ENCODE measurements at places on chromosomes 11 and 22.
A peak's percentile ranks its signal among the peaks of the same experiment; 100 is the strongest.

DNA sequence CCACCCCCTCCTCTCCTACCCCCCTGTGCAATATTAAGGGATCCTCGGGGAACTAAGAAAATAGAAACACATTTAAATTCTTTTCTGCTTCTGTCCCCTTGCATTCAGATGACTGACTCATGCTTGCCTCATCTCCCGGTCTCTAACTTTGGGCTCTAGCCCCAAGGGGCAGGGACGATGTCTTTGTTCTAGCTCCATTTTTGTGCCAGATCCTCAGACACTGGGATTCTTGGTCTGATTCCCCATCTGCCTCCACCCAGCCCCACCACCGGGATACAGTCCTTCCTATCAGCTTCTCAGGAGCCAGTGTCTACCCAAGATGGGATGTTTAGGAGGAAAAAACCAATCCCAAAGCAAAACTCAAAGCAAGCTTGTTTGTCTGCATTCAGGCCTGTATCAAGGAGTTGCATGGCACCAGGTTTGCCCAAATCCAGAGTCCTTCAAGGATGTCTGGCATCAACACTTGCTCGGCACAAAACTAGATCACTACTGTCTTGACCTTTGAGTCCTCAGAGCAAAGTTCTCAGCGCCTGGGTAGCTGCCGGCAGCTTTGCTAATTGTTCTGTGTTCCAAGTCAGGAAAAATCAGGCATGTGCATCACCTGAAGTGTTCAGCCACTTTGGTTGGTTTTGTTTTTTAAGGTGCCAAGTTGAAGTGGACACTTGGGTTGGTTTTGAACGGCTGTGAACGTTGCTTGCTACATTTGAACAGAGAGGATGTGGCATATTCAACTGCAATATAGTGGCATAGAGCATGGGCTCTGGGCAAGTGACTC, 212.8 kb downstream of the DSCAML1 start:
- DNase-seq, result no peak

- no peak for DNase-seq
Measured at GRCh38 chr11:4881860-4882500, at the start of gene OR51T1. TSS of gene OR51T1 (plus strand) at chr11:4881900. CDS start at chr11:4881900, 0 bp downstream.

- DNase-seq, result no peak
Measured at GRCh38 chr22:35205961-35206360, 51.3 kb upstream of the HMGXB4 start.

DNA sequence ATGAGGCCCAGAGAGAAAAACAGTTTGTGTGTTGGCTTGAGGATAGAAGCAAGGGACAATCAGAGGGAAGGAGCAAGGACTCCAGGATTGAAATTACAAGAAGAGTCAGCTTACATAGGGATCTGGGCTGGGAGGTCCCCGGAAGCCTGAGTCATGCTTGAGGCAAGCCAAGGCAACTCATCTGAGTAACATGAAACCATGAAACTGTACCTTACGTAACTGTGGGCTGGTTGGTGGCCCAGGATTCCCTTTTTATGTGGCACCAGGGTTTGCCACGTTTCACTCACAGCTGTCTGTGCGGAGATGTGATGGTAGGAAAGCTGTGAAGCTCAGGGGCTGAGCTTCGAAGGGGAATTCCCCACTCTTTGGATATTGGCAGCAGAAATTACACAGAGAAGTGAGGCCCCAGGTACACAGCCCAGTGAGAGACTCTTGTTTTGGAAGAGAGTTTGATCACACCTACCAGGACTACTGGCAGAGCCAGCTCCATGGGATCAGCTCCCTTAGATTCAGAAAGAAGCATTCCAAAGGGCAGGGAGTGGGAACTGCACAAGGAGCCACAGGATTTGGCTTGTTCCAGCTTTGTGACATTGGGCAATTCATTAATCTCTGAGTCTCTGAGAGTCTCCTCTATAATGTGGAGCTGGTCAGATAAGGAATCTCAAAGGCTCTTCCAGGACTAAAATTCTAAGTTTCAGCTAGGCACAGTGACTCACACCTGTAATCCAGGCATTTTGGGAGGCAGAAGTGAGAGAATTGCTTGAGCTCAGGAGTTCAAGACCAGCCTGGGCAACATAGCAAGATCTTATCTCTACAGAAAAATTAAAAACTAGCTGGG, 7.8 kb downstream of the SLC5A1 start:
- DNase-seq, result peak; percentile 35

DNA sequence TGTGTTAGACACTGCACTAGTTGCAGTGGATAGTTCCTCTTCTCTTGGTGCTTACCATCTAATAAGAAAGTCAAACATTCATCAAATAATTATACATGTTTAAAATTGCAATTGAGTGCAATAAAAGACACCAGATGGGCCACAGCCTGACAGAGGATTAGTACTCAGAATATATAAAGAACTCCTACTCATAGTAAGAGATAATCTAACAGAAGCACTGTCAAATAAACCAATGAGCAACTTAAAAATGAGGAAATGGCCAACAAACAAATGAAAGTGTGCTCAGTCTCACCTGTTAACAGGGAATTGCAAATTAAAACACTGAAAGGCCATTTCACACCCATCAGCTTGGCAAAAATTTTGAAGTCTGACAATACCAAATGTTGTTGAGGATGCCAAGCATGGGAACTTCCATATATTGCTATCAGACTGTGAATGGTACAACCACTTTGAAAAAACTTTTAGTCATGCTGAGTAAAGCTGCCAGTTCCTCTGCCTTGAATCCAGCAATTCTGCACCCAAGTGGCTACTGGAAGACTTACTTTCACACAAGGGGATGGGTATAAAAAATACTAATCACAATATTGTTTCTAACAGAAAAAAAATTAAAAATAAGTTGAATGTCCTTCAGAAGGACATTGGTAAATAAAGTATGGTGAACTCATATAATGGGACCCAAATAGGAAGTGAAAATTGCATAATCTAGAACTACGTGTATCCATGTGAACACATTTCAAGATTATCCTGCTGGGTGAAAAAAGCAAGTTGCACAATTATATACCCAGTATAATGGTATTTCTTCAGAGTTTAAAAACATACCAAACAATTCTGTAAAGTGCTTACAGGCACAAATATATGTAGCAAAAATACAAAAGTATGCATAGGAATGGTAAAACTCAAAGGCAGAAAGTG, 41.4 kb upstream of the CREB3L1 start:
- DNase-seq, result no peak

GRCh38 chr11:8871962-8872361, 39.0 kb upstream of the AKIP1 start:
- no peak for DNase-seq

- no peak for DNase-seq
Measured at GRCh38 chr22:43344520-43344787, 1.3 kb upstream of the SCUBE1 start.

DNA sequence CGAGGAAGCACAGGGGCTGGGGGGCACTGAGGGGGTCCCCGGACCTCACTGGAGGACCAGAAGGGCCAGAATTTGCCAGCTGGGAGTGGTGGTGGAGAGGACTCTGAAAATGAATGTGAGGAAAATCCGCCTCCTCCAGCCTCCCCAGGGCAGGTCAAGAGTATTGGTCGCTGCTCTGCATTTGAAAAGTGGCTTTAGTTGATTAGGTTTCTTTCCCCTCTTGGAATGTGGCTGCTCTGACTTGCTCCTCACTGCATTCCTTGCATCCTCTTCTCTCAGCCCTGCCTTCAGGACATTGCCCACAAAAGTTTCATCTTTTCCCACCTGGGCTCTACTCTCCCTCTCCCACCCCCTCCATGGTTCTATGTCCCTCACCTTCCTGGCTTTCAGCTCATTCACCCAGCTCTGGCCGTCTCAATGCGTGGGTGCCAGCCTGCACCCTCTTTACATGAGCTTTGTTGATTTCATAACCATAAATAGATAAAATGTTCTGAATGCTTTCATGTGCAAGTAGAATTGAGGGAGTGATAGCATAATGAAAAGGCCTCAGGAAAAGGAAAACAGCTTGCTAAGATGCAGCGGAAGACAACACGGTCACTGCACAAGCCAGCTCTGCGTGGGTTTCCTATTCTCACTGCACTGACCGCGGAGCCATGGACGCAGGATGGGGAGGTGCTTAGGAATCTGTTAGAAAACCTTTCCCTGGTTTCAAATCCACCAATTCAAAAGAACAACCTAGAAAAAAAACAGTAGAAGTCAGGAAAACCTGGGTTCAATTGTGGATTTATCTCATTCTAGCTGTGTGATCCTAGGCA, 6.5 kb upstream of the NPAS4 start:
- no peak for DNase-seq

GRCh38 chr22:19143967-19144400, 467 bp downstream of the ESS2 start:
- no peak for DNase-seq

- no peak for DNase-seq
Measured at GRCh38 chr11:46050662-46051061, 70.6 kb downstream of the PHF21A start.

DNA sequence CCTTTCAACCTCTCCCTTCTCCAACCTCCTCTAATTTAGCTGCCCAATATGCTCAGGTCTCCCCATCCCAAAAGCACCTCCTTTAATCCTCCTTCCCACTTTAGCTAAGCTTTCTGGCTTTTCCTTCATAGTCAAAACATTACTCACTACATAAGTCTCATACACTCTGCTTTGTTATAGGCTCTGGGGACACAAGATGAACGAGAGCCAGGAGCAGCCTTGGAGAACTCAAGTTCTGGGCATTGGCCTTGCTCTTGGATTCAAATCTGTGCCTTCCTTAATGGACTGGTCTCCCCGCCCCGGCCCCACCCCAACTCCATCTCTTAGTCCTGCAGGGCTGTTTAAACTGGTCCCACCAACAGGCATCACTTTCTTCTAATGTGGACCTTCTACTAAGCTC, 11.4 kb upstream of the HPX start:
- DNase-seq, result no peak

DNA sequence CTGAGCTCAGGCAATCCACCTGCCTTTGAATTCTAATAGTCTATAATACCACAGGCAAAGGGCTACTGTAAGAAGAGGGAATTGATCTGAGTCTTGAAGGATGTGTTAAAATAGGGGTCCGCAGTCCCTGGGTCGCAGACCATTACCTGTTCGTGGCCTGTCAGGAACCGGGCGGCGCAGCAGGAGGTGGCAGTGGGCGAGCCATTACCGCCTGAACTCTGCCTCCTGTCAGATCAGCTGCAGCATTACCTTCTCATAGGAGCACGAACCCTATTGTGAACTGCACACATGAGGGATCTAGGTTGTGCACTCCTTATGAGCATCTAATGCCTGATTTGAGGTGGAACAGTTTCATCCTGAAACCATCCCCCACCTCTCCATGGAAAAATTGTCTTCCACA, 11.5 kb upstream of the TMEM123 start:
- DNase-seq, result no peak

DNA sequence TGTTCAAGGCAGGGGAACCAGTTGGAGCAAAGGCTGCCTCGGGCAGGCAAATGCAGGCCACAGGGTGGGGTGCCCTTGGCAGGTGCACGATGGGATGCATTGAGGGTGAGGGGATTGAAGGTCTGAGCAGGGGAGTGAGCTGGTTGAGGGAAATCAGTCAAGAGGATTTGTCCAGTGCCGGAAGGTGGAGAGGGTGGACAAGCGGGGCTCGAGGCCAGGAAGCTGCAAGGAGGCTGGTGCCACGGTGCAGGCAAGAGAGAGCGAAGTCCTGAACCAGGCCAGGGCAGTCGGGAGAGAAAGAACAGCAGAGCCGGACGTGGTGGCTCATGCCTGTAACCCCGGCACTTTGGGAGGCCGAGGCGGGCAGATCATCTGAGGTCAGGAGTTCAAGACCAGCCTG, 10.4 kb upstream of the MS4A10 start:
- DNase-seq, result no peak

DNA sequence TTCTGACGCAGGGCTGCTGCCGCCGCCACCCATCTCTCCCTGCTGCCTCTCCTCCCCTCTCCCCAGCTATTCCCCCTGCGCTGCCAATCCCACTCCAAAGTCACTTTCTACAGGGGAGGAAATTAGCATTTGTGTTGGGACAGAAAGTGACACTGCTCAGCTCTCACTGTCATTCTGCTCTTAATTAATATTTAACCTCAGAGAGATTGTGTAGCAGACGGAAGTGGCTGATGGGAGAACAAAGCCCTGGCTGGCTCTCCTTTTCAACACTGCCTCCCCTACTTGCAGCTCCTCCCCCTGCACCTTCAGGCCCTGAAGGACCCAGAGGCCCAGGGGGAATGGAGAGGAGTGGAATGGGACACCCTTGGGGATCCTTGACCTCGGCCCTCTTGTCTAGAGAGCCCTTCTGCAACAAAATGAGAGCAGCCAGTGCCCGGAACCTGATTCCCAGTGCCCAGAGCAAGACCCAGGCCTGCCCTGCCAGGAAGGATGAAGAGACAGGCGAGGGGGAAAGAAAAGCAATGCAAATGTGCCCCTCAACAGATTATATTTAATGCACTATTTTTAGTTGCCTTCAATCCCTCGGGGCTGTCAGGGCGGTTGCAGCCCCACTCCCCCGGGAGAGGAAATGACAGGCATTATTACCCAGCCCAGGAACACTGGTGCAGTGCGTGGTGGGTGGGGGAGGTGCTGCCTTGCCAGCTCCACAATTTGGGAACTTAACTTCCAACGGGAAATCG, 14.6 kb upstream of the NRGN start:
- DNase-seq, result no peak

GRCh38 chr22:43945632-43946383, 9.4 kb upstream of the SAMM50 start:
- peak; percentile 60 for DNase-seq

DNA sequence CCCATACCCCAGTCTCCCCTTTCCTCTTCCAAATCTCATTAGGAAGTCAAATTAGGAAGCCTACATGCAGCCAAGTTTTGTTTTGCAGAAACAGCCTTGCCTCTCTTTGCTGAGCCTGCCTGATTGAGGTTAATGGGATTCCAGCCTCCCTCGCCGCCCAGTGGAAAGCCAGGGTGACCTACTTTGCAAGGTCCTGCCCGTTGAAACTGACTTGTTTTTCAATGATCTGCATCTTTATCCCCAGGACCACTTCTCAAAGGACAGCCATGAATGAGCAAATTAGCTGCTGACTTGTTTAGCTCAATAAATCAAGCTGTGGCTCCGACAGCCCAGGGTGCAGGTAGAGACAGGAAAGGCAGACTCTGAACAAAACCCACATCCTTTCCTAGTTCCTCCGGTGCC, 110.4 kb downstream of the RRAS2 start:
- DNase-seq, result no peak

DNA sequence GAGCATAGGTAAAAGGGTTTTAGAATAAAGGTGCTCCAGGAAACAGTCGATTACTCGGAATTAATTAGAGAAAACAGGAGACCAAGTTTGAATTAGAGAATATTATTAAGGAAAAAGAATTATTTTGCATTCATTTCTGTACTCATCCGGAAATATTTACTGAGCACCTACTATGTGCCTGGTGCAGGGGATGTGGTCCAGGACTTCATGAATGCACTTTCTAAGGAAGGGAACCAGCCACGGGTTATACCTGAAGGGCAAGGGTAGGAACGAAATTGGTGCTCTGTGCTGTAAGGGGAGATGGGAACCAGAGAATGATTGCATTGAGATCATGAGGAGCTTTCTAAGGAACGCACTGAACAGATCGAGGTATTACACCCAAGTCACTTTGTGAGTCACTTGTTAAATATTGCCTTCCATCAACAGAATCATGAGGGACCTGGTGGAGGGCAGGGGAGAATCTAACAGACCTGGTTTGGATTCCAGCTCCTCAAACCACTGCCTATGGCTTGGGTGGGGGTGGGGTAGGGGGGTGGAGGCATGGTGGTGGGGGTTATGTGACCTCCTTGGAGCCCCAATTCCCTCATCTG, 40.9 kb downstream of the C11orf96 start:
- no peak for DNase-seq

GRCh38 chr11:8733852-8734251, 51.3 kb downstream of the RPL27A start:
- DNase-seq, result no peak

GRCh38 chr11:16555956-16556355, 182.5 kb upstream of the C11orf58 start:
- no peak for DNase-seq

GRCh38 chr11:73728000-73728399, 32.9 kb downstream of the RAB6A start:
- no peak for DNase-seq
